ENCODE measurements at places on chromosomes 2 and 18.
A peak's percentile ranks its signal among the peaks of the same experiment; 100 is the strongest.

- DNase-seq: no peak
These were observed 43.4 kb downstream of the DPP4 start for GRCh38 chr2:162030363-162031190.

GRCh38 chr2:8500124-8501054 is 181.5 kb upstream of the ID2 start:
- no peak for DNase-seq

GRCh38 chr2:71806432-71806831 is 341.2 kb downstream of the CYP26B1 start:
- DNase-seq: no peak

GRCh38 chr18:2891526-2892431 is 45.0 kb downstream of the EMILIN2 start:
- DNase-seq: no peak

GRCh38 chr2:50097148-50097547 is 934.8 kb downstream of the NRXN1 start:
- no peak for DNase-seq

DNA sequence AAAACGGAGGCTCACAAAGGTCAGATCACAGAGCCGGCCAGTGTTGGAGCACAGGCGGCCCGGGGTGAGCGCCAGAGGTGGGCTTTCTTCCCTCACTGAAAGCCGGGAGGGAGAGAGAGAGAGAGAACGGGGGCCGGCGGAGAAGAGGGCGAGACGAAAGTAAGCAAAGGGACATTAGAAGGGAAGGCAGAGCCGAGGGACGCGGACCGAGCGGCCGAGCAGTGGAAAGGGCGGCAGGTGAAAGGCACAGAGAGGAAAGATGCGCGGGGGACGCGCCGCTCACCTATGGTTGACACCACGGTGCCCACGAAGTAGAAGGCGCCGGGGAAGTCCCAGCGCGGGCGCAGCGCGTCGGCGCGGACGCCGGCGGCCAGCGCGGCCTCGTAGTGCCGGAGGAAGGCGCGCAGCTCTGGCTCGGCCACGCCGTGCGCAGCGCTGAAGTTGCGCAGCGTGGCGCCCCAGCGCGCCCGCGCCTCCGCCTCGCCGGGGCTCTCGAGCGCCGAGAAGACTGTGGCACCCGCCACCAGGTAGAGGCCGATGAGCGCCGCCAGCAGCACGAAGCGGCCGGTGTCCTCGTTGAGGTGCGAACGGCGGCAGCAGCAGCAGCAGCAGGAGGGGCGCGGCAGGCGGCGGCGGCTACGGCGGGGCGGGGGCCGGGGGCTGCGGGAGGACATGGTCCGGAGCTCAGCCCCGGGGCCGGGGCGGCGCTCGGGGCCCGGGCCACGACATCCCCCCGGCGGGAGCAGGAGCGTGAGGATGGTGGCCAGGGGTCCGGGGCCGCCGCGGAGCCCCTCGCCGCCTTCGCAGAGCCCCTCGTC is 166.9 kb downstream of the MSH2 start:
- no peak for DNase-seq

- DNase-seq: peak; percentile 91
These were observed 187.2 kb downstream of the BCL11A start for GRCh38 chr2:60366135-60366712.

DNA sequence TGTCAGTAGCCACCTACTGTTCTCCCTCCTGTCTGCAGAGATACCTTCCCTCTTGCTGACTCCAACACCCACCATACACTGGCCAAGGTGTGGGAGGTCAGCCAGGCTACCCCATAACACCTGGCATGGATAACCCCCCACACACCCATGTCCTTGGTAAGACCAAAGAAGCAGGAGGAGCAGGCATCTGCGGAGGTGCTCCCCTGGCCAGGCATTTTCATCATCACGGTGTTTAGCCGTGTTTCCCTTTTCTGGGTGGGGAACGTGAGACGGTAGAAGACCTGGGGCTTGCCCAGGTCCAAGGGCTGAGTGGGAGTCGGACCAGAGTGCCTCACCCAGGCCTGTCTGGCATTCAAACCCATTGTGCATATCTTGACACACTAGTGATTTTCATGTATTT is 150.3 kb downstream of the SMAD7 start:
- no peak for DNase-seq

- DNase-seq: no peak
These were observed 48.7 kb downstream of the LYPD1 start for GRCh38 chr2:132621131-132621875.

DNA sequence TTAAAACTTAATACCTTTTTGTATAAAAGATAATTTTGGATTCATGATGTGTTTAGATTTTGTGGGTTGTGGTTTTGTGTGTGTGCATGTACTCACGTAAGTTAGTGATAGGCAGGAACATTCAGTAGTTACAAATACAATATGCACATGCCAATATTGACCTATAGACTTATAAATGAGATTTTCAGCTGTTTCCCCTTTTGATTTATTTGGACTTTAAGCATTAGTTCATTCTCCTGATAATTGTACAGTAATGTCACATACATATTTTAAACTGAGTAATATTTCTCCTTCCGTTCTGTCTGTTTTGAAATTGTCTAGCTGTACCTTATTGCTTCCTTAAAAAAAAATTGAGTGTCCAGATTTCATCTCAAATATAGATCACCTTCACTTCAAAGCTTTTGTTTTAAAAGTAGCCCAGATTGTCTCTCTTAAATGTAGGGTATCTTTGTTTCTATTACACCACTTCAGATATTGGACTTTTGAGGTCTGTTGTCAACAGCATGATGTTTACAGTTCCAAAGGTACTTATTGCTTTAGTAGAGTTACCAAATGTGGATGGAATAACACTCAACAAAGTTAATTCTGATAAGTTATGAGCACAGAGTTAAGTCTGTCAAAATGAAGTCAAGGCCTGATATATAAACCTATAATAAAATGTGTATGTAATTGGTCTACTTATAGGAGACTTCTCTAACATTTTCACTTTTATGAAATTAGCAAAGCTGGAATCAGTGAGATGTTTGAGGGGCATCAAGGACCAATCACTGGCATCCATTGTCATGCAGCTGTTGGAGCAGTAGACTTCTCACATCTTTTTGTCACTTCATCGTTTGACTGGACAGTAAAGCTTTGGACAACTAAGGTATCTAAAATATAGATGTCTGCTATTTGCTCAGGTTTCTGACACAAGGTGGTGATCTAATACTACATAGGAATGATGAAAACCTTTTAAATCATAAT is 42.0 kb downstream of the DYNC1I2 start:
- no peak for DNase-seq

DNA sequence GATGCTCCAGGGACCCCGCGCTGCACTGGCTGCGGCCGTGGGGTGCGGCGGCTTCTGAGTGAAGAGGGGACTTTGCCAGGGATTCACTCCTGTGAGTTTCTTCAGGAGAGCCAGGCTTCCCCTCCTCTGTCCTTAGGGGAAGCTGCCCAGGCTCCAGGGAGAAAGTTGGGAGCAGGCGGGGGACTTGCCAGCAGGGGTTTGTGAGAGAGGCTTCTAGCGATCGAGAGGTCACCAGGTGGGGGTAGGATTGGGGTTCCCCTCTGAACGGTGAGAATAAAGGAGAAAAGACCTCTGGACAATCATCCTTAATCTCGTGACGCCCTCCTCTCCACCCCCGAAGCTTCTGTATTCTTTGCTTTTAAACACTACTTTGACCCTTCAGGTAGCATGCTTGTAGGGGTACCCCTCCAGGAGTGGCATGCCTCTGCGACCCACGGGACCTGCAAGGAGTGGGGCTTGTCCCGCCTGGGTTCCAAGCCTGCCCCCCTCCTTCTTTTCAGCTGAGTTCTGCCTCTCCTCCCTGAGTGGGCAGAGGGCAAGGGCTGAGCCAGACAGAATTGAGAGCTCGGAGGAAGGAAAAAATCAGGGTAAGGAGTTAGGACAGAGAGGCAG is 601 bp downstream of the PROKR1 start:
- DNase-seq: no peak

DNA sequence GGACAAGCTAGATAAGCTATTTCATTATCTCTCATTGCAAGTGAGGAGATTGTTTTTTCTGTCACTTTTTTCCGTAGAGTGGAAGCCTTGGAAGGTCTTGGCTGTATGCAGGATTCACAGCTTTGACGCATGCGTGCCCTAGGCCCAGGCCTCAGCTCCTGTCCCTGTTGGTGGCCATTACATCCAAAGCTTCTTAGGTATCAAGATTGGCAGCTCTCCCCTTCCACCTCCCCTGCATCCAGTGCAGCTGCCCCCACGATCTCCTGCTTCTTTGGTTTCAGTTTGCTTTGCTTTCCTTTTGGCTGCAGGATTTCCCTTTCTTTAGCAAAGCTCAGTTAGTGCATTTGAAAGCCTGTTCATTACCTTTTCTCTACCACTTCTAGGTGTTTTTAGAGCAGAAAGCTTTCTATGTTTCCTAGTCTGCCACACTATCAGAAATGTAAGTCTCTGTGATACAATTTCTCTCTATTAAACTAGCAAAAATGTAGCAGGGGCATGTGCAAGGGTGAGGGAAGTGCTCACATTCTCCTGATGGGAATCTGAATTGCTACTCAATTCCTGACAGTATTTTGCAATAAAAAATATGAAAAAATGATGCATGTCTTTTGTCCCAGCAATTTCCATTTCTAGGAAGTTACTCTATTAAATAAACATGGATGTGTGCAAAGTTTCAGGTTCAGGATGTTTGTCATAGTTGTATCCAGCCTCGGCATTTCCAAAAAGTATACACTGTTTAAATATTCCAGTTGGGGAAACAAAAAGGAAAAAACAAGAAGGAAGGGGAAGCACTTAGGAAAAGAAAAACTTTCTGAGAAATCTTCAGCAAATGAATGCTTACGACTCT is 91.2 kb downstream of the LIPG start:
- DNase-seq: no peak

DNA sequence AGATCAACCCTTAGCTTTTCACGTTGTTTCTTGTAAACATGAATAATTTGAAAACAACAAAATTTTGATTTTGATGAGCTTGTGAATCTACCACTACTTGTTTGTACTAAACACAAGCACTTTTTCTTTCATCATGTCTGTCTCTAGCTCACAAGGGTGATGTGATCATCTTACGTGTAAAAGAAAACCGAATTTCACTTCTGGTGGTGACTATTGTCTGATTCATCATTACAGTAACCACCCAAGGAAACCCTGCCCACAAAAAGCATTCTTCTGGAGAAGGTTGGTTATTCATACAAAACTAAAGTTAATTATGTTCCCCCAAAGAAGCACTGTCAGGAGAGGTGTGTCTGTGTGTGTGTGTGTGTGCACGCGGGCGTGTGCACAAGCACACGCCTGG is 285.4 kb downstream of the ZNF516 start:
- DNase-seq: no peak

DNA sequence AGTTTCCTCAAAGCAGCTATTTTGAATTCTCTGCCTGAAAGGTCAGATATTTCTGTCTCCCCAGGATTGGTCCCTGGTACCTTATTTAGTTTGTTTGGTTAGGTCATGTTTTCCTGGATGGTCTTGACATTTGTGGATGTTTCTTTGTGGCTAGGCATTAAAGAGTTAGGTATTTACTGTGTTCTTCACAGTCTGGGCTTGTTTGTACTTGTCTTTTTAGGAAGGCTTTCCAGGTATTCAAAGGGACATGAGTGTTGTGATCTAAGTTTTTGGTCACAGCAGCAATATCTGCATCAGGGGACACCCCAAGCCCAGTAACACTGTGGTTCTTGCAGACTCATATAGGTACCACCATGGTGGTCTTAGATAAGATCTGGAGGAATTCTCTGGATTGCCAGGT is 11.8 kb downstream of the MYO3B start:
- no peak for DNase-seq

- DNase-seq: no peak
These were observed 26.4 kb upstream of the TFPI start for GRCh38 chr2:187580462-187581124.

DNA sequence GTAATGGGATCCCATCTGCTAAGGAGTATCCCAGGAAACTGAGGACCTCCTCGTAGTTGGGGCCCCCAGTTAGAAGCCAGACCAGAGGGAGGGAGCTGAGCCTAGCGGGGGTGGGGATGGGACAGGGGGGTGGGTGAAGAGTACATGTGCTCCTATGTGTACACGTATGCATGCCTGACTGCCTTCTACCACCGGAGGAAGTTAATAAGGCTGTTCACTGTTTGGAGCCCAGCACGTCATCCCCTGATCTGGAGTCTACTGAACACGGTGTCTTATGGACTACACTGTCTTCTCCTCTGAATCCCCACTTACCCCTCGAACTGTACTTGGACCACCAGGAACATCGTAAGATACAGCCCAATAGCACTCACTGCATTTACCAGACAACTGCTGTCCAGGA is 68.5 kb downstream of the SFXN5 start:
- DNase-seq: no peak

GRCh38 chr18:42861271-42861670 is 254.2 kb downstream of the RIT2 start:
- DNase-seq: no peak

- DNase-seq: no peak
These were observed 258.5 kb downstream of the ALK start for GRCh38 chr2:29662861-29663260.

DNA sequence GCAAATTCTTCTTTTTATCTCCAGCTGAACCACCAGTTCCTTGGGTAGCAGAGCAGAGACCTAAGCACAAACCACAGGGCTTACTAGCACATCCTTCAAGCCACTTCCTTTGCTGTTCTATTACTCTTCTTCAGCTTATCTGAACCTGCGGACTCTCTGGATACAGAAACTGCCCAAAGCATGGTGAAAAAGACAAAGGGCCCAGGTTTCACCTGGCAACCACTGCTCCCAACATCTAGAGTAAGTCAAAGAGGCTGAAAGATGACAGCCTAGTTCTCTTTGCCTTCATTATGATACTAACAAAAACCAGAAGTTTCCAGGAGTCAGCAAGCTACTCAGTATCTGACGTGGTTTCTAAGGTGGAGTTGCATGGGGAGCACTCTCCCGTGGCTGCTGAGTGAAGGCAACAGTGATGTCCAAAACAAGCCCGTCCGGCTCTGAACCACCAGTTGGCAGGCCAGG is 43.4 kb downstream of the KANSL3 start:
- no peak for DNase-seq

DNA sequence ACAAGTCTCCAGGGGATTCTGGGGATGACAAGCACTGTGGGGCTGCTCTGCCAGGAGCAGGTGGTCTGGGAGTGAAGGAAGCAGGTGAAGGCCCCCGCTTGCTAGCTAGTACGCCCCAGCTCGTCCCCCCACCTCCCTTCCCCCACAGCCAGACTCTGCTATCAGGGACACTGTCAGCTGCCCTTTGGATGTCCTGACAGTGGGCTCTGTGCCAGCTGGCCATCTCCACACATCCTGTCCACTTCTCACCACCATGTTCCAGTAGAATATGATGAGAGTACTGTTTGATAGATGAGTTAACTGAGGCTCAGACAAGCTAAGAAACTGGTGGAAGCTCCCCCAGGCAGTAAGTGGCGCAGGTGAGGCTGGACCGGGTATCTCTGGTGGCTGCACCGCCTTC is 276.2 kb downstream of the CELF4 start:
- no peak for DNase-seq

GRCh38 chr2:236499691-236500578 is 69.7 kb upstream of the ACKR3 start:
- no peak for DNase-seq

DNA sequence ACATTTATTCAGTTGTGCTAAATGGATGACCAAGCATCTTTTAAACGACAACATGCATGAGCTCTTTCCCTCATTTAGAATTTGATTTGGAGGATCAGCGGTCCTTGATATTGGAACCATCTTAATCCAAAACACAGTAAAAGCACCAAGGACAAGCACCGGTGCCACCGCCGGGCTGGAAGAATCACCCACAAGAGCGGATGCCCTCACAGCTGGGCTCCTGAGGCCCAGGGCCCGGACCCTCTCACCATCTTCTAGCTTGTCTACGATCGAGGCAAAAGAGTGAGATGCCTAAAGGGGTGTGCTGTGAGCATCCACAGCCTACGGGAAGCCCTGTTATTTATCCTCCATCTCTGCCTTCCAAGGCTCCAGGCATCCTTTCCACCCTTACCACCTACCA is 129.5 kb downstream of the ZNF516 start:
- DNase-seq: no peak
